ENCODE measurements at places on chromosomes 1 and 21. TPM values are rescaled to one million over a fixed set of nuclear protein-coding genes. Genes with fewer than 3 reads are reported as not detected.
A peak's percentile ranks its signal among the peaks of the same experiment; 100 is the strongest.

DNA sequence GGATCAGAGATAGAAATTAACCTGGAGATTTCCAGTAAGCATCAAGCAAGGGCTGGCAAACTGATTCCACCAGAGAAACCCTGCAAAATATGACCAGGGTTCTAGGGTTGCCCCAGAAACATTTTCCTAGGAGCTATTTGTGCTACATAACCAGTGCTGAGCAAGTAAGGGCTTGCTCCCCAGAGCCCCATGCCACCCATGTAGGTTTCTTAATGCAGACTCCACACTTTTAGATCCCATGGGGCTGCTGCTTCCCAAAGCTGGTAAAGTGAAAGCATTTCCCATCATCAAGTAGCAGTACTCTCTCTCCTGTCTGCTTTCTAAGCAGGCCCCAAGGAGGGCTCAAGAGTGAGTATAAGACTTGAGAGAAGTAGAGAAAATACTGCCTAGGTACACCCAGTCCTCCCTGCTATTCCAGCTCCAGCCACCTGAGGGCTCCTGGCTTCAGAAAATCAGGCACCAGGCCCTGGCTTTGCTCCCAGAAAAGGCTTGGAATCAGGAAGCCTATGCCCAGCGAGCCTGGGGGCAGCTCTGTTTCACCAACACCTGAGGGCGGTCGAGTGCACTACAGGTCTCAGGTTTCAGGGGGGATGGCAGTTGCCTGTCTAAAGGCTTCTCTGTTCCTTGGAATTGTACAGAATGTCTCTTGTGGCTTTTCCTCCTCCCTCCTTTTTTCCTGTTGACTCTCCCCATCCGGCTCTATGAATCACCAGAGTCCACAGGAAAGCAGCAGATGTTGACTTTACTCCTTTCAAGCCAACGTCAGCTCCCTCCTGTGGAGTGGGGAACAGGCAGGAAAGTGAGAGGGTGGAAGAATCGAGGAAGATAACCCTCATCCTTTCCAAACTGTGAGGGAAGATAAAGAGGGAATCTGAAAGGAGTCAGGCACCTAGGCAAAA lies 6.2 kb upstream of the ANKRD35 start:
- DNase-seq = peak; percentile 93

GRCh38 chr1:44553771-44554170 lies 120.5 kb downstream of the TMEM53 start:
- no peak for DNase-seq

DNA sequence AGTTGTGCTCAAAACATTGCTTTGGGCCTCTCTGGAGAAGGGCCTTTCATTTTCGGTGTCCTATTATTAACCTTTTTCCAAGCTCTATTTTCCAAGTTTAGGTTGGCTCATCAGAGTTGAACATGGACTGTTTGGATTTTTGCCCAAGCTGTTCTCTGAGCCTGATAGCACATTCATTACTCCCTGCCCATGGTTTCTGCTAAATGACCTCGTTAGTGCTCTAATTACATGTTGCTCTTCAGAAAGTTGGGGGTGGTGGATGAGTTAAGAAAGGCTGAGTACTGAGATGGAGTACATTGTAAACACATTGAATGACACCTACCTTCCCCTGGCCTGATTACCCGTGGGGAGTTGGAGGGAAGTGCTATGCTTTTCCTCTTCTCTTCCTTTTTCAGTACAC lies 38.9 kb downstream of the LMO4 start:
- DNase-seq = no peak

- peak; percentile 91 for DNase-seq
Measured at GRCh38 chr1:63691701-63692425, 82.0 kb upstream of the ROR1 start.

The TTC39A gene
- polyA plus RNA-seq = 5.0 TPM
